ENCODE measurements at places on chromosomes 11 and 22.

- no peak for DNase-seq
Measured at GRCh38 chr22:28465841-28466240, 213.8 kb downstream of the TTC28 start.

GRCh38 chr11:116502641-116503061 lies 270.1 kb downstream of the BUD13 start:
- no peak for DNase-seq

DNA sequence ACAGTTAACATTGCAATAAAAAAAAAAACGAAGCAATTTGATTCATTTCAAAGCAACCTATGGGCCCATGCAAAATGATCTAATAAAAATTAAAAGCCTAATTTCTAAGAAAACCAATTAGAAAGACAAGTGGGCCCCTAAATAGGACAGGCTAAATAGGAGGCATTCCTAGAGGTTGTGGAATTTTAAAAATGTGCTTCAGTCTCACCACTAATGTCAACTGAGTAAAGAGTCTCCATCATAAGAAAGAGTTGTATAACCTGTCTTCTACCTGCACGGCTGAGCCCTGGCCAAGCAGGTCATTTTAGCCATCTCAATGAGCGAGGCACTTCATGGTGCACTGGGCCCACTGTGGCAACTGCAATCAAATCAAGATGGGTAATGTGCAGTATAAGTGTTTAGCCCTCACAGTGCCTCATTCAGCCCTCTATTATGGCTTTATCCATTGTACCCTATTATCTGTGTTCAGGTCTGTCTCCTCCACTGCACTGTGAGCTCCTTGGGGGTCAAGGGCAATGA lies 76.4 kb downstream of the PRSS23 start:
- DNase-seq = no peak

DNA sequence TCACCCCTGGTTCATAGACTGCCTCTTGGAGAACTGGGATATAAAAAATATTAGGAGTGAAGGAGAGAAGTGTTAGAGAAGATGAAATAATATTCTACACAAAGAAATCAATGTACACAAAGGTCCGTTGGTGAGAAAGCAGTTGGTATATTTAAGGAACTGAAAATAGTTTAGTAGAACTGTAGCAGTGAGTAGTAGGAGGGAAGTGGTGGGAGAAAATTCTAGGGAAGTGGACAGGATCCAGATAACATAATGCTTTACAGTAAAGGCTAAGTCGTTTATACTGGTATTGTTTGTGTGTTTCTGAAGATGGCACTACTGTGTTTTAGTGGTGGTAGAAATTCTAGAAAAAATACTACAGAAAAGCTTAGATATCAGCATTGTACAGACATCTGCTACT lies 120.8 kb upstream of the CHORDC1 start:
- no peak for DNase-seq
